GM13977 (cell line): ENCODE measurements at places on chromosomes 16 and 17.

DNA sequence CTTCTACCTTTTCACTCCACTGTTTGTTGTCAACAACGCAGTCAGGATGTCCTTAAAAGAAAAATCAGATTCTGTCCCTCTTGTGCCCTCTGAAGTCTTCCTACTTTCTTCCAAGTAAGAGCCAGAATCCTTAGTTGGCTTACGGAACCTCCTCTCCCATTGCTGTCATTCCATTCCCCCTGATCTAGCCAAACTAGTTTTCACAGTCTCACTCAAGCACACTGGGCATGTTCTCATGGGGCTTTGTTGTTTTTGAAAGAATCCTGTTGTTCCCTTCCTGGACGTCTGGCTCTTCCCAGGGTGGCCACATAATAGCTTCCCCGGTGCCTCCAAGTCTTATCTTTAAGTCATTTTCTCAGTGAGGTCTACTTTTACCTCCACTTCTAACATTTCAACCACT is 158.6 kb upstream of the ELAC2 start:
- no peak for DNase-seq

GRCh38 chr16:55948230-55948629 is 73.1 kb upstream of the CES5A start:
- DNase-seq: no peak

GRCh38 chr17:67258821-67259468 is 13.9 kb upstream of the HELZ start:
- no peak for DNase-seq

DNA sequence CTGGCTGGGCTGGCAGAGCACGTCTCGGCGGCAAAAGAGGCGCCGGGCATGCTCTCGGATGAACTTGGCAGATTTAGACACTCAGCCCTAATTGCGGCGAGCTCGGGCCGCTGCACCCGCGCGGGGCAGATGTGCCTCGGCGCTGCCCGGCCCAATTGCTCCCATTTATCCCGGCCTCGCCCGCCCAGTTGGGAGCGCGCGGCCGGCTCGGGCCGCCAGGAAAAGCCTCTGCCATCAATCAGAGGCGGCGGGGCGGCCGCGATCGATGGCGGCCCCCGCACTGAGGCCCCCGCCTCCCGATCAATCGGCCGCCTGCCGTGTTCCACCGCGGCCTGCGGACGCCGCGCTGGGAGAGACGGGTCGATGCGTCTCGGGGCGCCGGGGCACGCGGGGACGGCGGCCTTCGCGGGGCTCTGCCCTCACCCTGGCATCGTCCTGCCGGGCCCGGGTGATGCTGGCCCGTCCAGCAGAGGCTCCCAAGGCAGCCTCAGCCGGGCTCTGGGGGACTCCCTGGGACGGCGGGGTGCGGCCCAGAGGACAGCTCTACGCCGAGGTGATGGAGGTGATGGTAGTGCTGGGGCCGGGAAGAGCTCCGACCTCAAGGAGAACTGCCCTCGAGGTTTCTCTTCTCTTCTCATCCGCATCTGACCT is 200.9 kb upstream of the N4BP1 start:
- DNase-seq: peak; percentile 10

DNA sequence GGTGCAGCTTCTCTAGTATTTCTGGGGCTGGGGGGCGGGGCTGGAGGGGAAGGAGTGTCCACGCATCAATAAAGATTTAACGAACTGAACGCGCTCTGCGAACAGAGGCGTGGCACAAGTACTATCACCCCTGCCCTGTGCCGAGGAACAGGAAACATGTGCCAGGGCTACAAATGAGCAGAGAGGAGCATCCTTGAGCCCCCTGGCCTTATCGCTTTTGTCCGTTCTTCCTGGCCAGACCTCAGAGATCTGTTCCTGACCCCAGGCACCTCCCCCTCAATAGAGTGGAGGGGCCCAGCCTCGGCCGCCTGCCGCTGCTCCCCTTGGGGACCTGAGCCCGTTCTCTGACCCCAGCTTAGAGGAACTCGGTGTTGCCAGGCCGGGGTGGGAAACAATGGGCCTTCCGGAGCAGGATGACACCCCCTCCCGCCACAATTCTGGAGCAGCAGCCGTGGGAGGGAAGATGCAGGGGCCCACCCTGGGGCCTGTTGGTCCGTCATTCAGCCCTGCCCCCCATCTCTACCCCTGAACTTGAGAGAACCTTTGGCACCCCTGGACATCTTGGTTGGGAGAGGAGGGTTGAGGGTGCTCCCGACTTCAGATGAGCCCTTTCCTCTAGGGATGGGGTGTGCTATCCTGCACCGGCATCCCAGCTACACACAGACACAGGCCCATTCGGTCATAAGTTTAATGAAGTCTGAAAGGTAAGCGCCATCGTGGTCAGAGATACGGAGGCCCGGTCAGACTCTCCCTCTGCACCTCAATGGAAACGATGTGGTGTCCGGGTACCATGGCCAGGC is 1.1 kb downstream of the NAA38 start:
- peak; percentile 51 for DNase-seq

- DNase-seq: no peak
These were observed 4.9 kb downstream of the MYH1 start for GRCh38 chr17:10513299-10514067.

- DNase-seq: peak; percentile 75
These were observed 30.2 kb downstream of the TPSG1 start for GRCh38 chr16:1194665-1195392.

- no peak for DNase-seq
These were observed 38.7 kb downstream of the NLRC5 start for GRCh38 chr16:57028086-57028485.

GRCh38 chr16:11742536-11743307 is at the start of gene TXNDC11:
TXNDC11 (minus strand) TSS chr16:11742857; CDS start chr16:11742730, 127 bp downstream.
- peak; percentile 97 for DNase-seq

DNA sequence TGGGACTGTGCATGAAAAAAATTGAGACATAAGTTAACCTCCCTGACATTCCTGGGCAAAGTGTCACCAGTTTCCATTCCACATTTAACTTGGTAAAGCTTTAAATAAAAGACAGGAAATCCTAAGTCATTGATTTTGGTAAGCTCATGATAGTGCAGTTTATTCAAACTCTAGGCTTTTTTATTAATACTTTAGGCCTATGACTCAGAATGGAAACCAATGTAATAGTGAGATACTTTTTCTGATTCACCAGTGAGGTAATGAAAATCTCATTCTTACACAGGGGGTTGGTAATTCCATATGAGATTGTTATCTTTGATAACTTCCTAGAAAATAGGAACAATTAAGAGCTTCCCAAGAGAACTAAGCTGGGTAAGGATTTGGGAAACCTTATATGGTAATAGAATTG is 91.1 kb downstream of the NLK start:
- no peak for DNase-seq

DNA sequence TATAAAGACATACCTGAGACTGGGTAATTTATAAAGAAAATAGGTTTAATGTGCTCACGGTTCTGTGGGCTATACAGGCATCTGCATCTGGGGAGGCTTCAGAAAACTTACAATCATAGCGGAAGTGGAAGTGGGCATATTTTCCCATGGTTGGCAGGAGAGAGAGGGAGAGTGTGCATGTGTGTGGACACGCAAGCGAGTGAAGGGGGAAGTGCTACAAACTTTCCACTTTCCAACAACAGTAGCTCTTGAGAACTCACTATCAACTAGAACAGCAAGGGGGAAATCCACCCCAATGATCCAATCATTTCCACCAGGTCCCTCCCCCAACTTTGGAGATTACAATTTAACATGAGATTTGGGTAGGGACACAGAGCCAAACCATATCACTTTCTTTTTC is 11.1 kb downstream of the TAOK1 start:
- DNase-seq: no peak

- no peak for DNase-seq
These were observed 72.8 kb downstream of the WIPI1 start for GRCh38 chr17:68384471-68384870.

DNA sequence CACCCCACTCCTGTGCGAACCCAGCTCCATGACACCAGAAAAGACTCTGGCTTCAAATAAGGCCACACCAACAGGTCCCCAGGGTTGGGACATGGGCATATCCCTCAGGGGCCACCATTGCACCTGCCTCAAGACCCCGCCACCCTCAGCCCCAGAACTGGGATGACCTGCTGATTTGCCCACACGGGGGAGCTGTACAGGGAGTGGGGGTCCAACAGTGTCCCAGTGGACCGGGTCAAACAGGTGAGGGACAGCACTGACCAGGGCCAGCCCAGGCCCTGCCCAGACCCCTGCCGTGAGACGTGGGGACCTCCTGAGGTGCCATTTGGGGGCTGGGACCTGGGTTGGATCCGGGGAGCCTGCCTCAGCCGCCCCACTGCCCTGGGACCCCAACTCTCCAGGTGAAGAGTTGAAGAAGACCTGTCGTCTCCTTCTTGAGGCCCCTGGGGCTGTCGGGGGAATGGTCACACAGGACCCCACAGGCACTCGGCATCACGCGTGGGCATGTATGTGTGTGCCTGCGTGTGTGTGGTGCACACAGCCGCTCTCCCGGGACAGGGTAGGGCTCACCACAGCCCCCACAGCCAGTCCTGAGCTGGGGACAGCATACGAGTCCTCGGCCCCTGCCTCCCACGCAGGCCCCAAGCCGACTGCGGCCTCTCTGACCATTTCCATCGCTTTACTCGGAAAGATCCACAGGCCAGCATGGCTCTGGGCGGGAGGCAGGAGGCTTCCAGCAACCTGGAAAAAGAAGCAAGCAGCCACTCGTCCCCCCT is 34.2 kb upstream of the ZNF469 start:
- no peak for DNase-seq

GRCh38 chr16:84884246-84884595 is 64.4 kb downstream of the CRISPLD2 start:
- no peak for DNase-seq

DNA sequence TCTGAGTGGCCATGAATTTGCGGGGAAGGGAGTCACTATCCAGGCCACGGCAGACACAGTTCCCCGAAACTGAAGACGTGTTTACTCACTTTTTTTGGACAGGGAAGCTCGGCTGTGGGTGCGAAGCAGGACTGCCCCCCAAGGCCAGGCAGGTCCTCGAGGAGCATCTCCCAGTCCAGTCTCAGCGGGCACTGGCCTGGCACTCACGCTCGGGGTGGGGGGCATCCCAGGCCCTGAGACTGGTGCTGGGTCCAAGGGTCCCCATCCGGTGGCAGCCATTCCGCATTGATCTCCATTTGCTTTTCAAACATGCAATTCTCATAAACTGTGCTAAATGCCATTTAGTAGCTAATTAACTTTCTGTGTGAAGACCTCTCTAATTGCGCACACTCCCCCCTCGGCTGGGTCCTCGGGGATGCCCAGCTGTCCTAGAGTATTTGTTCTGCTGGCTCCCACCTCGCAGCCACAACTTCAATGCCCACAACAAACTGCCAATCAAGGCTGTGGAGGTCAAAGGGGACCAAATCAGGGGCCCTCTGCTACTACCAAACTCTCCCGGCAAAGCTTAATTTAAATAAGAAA is 50.2 kb downstream of the TBC1D16 start:
- no peak for DNase-seq

GRCh38 chr17:21756856-21757619 is 64.7 kb downstream of the KCNJ18 start:
- DNase-seq: no peak

DNA sequence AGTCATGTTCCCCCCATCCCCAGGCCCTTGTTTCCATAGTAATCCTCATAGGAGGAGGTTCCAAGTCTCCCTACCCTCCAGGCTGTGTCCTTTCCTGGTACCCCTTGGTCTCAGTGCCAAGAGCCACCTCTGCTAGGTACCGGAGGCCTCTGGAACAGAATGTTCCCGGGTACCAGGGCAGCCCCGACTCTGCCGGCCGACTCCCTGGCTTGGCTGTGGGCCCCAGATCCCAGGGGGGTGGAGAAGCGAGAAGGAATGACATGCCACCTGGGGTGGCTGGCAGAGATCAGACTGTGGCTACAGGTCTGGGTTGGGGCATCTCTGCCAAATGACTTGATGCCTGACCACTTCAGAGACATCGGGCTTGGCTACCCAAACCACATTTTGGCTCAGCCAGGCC is 3.6 kb downstream of the STAC2 start:
- no peak for DNase-seq

- DNase-seq: no peak
These were observed 107.8 kb downstream of the MSI2 start for GRCh38 chr17:57363998-57364643.

GRCh38 chr17:62681939-62682381 is 54.5 kb downstream of the MRC2 start:
- DNase-seq: no peak

DNA sequence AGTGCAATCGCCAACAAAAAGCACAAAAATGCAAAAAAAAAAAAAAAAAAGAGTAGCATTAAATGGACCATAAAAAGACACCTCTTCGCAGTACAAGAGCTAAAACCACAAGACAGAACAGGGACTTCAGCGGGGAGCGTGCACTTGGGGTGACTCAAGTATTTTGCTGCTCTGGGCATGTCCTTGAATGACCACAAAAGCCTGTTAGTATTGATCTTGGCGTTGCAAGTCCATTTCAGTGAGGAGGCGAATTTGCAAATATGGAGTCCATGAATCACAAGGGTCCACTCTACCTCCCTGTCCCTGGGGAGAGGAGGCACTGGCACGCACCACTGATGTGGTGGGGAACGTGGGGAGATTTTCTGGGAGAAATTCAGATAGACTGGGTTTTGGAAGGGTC is 78.9 kb downstream of the CNGB1 start:
- no peak for DNase-seq

DNA sequence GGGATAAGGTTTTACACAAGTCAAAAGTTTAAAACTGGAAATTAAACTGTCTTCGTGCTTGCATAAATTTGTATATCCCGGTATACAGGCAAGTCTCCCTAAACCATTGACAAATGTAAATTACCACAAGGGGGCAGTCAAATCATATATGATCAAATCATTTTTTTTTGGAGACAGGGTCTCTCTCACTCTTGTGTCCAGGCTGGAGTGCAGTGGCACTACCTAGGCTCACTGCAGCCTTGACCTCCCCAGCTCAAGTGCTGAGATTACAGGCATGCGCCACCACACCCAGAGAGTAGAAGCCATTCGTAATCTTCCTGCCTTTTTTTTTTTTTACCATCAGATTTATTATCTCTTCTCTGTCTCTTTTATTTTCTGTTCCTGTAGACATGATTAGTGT is 18.5 kb downstream of the TOP2A start:
- no peak for DNase-seq

DNA sequence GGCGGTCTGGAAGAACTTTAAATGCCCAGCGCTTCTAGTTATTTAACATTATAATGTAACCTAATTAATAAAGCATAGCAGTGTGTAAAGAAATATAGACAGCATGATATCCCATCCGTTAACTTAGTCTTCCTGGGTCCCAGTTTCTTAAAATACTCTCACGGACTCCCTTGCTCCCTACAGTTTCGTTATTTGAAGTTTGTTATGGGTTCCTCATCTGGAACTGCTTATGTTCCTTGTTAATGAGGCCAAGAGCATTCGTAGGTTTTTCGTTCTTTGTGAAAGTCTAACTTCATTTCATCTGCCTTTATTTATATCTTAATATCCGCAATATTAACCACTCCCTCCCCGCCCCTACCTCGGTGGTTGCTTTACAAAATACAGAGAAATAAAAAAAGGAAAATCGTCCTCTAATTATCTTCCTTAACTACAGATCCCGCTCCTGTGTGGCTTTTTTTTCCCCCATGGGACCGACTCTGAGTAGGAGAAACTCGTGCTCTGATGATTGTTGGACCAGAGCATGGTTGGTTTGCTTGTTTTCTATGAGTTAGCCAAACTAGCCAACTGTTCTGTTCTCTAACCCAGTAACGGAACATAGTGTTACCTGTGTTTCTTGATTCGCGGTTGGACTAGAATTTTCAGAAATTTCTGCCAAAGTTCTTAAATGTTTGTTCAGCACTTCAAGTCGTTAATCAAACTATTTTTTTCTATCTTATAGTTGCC is 863 bp downstream of the ADPRM start:
- DNase-seq: peak; percentile 25

- DNase-seq: no peak
These were observed 520 bp downstream of the JPT2 start for GRCh38 chr16:1678500-1679098.
